ENCODE measurements at places on chromosomes 7 and 10.

DNA sequence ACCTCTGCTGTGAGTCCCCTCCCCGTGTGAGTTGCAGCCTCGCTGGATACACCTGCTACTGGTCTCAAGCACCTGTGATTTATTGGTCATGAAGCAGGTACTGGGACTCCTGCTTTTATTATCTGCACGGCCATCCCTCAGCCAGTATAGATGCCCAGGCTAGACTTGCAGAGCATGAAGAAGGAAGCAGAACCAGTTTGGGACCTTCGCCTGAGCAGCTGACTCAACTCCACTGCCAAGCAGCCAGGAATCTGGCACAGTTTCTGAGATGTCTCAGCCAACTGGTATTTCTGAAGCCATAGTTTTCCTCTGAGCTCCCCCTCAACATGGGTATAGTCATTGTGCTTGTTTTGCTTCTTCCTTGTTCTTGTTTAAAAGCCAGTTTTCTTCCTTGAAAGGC, 28.0 kb upstream of the SLC39A12 start:
- no peak for DNase-seq

GRCh38 chr10:32004161-32004591, 52.0 kb downstream of the KIF5B start:
- DNase-seq, result no peak

GRCh38 chr10:64211466-64211865, 690.3 kb downstream of the REEP3 start:
- DNase-seq, result no peak

- no peak for DNase-seq
Measured at GRCh38 chr7:155799514-155799913, 12.7 kb downstream of the SHH start.

DNA sequence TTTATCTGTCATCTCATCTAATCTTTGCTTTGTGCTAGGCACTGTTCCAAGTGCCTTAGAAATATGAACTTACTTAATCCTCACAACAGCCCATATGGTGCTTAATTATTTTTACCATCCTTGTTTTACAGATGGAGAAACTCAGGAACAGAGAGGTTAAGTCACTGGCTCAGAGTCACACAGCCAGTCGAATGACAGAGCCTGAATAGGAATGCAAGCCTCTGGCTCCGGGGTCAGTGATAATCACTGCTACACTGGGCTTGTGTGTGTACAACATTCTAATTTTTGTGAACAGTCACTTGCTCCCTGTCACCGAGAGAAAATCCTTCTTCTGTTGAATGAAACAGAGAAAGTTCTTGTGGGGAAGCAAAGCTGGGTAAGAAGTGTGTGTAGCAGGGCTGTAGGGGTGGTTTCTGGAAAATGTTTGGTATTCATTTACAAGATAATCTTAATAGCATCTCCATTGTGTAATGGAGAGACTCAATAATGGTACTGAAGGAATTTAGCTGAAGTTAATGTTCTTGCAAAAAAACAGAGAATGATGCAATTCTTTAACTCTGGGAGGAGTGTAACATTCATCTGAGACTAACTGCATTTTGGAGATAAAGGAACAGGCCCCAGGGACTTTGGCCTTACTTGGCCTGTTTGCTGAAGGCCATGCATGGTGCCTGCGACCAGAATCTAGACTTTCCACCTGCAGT, 290.6 kb downstream of the FRMD4A start:
- no peak for DNase-seq

DNA sequence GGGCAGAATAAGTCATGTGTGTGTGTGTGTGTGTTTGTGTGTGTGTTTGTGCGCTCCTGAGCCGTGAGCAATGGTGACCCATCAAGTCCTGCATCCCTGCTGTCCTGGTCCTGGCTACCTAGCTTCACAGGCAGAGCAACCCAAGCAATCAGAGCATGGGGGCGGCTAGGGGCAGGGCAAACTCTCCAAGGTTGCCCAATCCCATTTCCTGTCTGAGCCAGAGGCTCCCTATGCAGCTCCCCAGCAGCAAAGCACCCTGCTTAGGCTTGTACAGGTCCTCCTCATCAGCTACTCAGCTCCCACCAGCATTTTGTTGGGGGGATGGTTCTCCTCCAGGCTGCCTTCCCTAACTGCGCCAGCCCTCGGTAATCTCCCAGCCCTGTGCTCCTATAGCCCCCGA, 31.1 kb upstream of the CRHR2 start:
- no peak for DNase-seq

DNA sequence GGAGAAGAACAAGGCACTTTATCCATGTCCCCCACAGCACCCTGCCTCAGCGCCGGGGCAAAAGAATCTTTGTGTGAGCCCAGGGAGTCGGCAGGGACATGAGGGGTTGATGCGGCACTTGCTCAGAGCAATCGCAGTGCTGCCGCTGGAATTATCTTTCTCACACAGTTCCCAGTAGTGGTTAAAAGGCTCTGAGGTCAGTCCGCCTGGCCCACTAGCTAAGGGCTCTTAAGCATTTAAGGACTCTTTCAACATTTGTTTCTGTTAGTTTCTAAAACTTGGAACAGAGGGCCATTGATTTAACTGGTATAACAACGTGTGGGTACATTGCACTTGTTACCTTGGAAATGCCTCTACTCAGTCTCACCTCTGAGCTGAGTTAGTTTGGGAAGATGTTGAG, 208.0 kb upstream of the C7orf33 start:
- no peak for DNase-seq

DNA sequence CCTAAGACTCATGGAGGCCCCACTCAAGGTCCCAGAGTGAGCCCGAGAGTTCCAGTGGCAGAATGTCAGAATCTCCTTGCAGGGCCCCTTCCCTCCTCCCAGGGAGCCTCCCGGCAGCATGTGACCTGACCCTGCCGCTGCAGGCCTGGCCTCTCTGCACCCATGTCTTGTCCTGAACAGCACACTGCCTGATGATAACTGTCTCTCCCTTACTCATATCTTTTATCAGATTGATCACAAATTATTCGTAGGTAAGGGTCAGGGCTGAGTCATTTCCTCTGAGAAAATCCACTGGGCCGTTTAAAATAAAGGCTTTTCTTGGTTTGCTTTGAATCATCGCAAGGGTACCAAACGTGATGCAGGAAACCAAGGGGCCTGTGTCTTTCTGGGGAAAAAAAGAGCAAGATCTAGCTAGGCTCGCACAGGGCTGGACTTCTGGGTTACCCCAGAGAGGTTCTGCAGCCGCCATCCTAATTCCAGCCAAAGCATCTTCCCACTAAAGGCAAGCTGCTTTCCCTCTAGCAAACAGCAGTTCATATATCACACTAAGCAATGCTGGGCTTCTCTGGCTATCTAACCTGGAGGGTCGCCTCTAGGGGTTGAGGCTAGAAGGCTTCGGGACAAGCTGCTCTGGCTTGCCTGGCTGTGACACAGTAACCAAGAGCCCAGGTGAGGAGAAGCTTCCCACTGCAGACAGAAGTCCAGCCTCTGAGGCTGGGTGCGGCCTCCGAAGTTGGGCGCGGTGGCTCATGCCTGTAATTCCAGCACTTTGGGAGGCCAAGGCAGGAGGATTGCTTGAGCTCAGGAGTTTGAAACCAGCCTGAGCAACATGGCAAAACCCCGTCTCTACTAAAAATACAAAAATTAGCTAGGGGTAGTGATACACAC, 104.9 kb downstream of the SPDYE5 start:
- DNase-seq, result no peak

GRCh38 chr10:123320091-123320490, 165.9 kb downstream of the BUB3 start:
- no peak for DNase-seq

DNA sequence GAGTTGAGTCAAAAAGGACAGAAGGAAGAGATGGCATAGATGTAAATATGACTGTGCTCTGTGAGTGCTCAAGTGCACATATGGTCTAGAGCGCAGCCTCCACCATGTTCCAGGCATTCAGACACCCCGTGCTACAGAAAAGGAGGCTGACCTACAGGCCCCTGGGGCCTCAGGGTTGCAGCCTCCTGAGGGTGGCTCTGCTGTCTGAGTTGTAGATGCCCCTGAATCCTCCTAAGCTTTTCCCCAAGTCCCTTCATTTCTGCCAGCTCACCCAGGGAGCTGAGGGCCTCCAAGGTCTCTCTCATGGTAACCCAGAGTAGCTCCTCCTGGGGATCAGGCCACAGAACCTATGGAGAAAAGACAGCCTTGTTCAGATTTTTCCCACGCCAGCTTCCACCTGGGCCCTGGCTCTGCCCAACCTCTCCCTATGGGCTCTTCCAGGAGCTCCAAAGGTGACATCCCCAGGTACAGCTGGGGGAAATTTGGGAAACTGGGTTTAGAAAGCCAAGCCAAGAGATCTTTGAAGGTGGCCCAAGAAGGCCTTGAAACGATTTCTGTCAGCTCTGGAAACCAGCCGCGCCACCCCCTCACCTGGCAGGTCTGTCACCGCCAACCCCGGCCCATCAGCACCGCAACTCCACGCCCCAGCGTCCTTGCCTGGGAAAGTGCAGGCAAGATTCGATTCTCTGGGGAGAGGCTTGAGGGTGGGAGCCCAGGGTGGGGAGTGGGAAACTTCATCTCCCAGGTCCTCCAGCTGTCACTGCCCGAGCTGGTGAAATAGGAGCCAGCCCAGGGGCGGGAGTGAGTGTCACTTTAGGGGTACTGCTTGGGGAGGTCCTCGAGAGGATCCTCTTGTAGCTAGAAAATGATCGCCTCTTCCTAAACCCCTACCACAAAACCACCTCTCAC, 2.4 kb downstream of the ZNF467 start:
- DNase-seq, result no peak

- DNase-seq, result no peak
Measured at GRCh38 chr7:7103343-7104313, 78.7 kb upstream of the C1GALT1 start.

- DNase-seq, result no peak
Measured at GRCh38 chr7:44438816-44439215, 51.6 kb downstream of the NUDCD3 start.

GRCh38 chr10:128161031-128161430, 34.8 kb upstream of the MKI67 start:
- no peak for DNase-seq

All from stimulated activated CD8-positive, alpha-beta memory T cell treated with anti-CD3 and anti-CD28 coated beads, Interleukin-12 subunit alpha, Interleukin-12 subunit beta, amount 100 ng/mL, for 4 hours (primary cell).